T follicular helper cell (primary cell): ENCODE measurements at places on chromosomes 1 and 21.

DNA sequence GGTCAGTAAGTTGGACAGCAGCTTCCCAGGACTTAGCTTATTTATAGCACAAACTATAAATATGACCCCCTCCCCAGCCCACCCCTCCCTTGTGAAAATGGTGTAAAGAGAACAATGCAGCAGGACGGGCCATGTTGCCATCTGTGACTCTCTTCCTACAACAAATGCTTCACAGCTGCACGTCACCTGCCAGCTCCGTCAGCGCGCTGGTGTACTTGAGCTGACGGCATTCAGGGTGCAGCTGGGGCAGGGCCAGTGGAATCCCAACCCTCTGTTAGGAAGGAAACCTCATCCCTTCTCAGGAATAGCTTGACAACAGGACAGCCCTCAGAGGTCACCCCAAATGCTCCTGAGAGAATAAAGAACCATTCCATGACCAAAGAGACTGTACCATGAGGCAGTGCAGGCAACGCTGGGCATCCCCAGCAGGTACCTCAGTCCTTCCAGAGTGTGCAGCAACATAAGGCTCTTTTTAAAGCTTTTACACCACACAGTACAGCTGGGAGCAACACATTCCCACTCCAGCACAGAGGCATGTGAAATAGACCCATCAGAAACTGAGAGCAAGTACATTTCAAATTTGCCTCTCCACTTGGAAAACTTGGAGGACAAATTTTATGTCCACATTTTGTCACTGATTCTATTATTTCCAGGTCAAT lies 85.0 kb downstream of the ATP1A1 start:
- no peak for DNase-seq

- no peak for DNase-seq
These were observed 41.8 kb upstream of the BCL10 start for GRCh38 chr1:85318217-85318616.

- DNase-seq: no peak
These were observed 5.5 kb downstream of the GBP6 start for GRCh38 chr1:89369331-89369730.

DNA sequence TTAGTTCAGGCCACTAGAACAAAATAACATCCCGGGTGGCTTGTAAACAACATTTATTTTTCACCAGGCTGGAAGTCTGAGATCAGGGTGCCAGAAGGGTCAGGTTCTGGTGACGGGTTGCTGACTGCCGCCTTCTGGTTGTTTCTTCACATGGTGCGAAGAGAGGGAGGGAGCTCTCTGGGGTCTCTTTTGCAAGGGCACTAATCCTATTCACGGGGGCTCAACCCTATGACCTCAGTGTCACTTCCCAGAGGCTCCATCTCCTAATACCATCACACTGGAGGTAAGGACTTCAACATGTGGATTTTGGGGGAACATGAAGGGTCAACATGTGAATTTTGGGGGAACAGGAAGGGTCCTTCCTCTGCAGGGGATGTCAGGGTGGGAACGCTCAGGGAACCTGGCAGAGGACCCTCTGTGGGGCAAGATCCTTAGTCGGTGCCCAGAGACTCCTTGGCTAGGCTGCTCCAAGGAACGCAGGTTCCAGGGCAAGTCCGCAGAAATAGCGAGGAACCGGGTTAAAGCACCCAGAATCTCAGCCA lies 8.7 kb upstream of the C2CD2 start:
- no peak for DNase-seq

GRCh38 chr1:160702100-160702499 lies 9.5 kb downstream of the CD48 start:
- DNase-seq: no peak

DNA sequence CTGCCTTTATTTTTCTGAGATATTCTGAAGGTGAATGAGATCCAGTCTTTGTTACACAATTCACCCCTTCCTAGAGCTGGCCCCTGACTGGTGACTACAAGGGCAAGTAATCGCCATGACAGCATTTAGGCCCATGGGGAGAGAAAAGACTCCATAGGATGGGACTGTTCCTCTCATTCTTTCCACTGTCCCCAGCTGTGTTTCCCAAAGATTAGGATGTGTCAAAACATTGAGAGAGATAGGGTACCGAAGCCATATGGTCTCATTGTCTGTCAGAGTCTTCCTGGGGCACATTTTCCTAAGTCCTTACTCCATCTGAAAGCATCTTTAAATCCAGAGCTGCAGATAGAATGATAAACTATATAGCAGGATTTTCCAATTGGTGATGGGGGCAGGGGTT lies 423.5 kb downstream of the OMA1 start:
- no peak for DNase-seq

- no peak for DNase-seq
These were observed 41.2 kb upstream of the CACNA1E start for GRCh38 chr1:181442181-181442525.

DNA sequence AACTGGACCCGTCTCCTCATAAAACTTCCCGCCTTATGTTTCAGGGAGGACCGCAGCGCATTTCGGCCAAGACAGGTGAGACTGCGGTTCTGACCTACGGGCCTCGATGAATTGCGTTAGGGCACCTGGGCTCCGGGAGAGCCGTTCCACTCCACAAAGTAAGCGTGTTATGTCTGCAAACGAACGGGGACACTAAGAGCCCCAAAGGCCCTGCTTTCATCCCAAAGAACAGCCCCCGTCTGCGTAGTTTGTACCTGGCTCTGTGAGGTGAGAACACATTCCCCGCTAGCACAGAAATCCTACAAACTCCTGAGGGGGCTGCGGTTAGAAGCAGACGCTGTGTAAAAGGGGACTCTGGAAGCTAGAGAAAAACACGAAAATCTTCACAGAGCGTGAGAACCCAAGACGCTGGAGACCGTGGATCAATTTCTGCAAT lies 41.6 kb upstream of the PPIAL4F start:
- DNase-seq: no peak

- no peak for DNase-seq
These were observed 2.4 kb downstream of the SSBP3 start for GRCh38 chr1:54403808-54404261.

GRCh38 chr21:46651121-46651520 lies 15.6 kb downstream of the PRMT2 start:
- DNase-seq: no peak

GRCh38 chr1:37945743-37946702 lies 830 bp downstream of the INPP5B start:
- no peak for DNase-seq

DNA sequence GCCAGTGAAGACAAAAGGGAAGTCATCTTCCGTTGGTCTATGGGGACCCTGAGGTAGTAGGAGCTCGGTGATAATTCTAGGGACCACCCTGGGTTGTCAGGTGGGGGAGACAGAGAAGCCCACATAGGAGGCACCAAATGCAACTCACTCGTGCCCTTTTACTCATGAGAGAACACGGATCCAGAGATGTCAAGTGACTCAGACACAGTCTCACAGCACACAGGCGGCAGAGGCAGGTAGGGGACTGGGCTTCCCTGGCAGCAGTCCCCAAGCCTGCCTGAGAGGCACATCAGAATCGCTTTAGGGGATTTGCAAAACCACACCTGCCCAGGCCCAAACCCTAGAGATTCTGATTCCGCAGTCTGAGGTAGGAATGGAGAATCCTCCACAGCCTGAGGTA lies 31.3 kb upstream of the RUNX3 start:
- DNase-seq: no peak

DNA sequence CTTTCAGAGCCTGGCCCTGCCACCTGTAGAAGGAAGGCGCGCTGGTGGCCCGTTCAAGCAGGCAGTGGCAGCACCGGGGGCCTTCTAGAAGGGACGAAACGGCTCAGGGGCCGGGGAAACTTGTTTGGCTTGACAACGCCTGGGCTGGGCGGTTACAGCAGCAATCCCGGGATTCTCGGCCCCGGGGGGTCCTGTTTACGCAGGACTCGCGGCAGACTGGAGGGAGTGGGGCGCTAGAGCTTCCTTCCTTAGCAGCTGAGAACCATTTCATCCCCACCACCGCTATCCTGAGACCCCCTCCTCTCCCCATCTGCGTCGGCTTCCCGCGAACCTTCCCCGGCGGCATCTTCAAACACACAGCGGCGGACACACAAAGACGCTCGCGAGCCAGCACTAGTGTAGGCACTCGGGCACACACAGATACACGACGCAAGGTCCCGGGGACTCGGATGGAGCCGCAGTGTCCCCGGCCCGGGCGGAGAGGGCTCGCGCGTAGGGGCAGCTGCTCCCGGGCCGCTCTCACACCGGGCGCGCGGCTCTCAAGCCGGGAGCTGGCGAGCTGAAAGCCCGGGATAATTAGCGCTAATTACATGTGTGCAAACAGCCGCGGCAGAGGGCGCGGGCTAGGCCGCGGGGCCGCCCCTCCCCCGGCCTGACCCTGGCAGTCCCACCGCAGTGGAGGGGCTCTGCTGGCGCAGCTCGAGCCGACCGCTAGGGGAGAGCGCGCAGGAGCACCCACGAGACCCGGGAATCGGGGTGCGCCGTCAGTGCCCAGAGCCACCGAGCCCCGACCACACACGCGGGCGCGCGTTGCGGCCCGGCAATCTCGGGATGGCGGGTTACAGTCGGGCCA lies 271.4 kb downstream of the FOXD2 start:
- no peak for DNase-seq

DNA sequence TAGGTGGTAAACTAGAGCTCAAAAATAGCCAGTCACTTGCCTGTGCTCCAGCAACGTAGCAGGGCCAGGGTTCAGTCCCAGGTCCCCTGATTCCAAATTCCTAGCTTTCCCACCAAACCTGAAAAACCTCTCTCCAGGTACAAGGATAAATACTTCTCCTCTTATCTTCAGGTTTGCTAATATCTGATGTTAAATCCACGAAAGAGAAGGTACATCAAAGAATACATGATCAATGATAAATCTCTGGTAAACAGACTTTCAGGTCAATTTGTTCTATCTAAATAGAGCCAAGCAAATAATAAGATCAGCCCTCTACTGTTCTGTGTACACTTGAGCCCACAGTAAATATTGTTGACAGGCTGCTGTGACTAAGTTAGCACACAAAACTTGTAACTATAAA lies 52.1 kb upstream of the AKT3 start:
- DNase-seq: no peak

DNA sequence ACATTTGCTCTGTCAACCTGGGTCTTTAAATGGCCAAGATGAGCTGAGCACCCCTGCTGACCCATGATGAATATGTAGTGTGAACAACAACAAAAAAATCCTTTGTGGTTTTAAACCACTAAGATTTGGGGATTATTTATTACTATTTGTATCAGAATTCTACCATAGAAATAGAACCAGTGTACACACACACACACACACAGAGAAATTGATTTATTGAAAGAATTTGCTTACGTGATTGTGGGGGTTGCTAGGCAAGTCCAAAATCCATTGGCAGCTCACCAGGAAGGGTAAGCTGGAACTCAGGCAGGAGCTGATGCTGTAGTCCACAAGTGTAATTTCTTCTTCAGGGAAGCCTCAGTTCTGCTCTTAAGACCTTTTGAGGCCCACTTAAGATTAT lies 82.5 kb upstream of the MAP1LC3C start:
- DNase-seq: no peak

GRCh38 chr1:182770232-182770631 lies 19.3 kb upstream of the NPL start:
- no peak for DNase-seq

DNA sequence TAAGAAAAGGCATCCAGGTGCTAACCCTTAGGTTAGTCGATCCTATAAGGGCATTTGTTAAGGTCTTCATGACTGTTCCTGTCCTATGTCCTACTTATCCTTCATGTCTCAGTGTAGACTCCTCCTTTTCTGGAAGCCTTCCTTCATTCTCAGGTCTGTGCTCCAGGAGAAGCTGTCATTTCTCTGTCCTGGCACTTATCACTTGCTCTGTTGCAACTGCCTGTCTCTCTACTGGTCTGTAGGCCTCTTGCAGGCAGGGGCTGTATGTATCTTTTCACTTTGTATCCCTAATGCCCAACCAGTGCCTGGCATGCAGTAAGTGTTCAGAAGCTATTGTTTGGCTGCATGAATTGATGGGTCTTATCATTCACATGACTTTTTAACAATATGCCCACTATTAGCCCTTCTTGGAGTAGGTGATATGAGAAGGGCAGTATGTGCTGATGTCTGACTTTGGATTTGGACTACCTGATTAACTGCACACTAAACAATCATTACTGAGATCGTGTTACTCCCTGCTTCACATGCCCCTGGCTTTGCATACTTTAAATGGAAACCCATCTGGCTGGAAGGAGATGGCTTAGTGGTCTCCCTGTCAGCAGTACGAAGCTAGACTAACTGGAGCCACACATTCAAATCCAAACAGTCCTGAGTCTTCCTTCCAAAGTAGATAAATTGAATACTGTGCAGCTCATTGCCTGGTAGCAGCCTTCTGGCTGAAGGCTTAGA lies 88.8 kb downstream of the RGL1 start:
- DNase-seq: no peak

DNA sequence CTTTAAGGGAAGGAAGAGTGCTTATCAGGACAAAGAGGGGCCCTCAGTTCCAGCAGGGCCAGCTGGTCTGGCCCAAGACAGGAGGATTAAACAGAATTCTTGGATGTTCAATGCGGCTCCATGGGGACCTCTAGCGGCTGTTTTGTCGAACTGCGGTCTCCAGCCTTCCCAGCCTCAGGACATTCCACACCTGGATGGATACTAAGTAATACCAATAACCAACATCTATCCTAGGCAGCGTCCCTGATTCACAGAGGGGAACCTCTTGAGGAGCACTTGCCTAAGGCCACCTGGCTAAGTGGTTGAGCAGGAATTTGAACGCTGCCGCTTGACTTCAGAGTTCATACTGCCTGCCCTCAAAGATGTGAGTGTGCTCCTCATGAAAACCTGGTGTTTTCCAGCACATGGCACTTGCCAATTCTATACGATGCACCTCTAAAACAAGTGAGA lies 15.5 kb upstream of the CD247 start:
- peak; percentile 38 for DNase-seq

GRCh38 chr1:36703526-36704208 lies 221.0 kb upstream of the CSF3R start:
- DNase-seq: peak; percentile 15

DNA sequence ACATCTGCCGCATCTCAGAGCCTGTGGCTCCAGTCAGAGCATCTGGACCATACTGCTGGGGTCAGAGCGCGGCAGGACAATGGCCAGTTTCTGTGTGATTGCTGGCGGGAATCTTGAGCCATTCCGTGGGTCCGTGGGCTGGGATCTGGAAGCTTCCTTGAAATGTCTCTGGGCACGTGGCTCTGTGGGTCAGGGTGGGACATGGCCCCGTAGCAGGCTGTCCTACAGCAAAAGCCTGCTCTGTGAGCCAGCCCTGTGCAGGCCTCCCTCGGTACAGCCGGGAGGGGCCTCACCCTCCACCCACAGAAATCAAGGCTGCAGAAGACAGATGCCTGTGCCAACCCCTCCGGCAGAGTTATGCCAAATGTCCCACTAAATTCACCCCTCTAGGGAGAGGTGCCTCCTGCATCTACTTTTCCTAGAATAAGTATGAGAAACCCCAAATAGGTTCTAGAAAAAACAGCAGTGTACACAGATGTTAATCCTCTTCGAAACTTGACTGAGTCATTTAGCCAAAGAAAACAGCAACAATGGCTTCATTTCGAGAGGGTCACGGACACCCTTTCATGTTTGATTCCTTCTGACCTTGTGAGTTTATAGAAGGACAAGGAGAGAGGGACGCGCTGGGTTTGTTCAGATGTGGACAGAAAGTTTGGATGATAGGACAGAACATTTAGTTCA lies 27.8 kb downstream of the COL18A1 start:
- DNase-seq: no peak
